ENCODE measurements at places on chromosomes 2 and 18.
A peak's percentile ranks its signal among the peaks of the same experiment; 100 is the strongest.

DNA sequence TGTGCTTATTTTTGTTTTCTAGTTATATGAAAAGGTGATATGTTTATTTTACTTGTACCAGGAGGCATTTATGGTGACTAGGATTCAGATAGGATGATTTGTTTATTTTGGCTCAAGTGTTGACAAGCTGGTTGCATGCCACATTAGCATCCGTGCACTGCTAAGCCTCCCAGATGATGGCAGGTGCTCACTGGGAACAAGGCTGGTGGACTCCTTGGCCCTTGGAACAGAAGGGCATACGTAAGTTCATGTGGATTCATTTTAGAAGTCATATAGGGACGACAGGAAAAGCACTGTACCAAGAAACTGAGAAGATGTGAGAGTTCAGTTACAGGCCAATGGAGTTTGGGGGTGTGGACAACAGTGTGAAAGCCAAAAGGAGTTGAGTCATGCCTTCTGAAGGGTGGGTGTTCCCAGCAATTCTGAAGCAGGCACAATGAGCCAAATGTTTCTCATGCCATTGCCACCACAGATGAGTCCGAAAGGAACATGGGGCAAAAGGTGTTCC is 166.2 kb downstream of the PHLPP1 start:
- no peak for DNase-seq

DNA sequence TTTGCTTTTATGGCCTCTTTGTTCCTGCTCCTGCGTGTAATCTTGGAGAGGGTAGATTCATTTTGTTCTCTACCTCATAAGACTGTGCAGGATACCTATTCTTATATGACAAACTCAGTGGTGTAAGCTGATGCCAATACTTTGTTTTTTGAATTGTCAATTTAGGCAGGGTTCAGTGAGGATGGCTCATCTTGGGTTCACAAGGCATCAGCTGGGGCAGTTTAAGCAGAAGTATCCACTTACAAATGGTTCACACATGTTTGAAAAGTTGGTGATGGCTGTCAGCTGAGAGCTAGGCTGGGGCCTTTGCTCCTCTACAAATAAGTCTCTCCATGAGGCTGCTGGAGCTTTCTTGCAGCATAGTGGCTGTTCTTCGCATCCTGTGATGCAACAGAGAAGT is 920.6 kb upstream of the PIK3C3 start:
- DNase-seq: no peak

- DNase-seq: no peak
These were observed 148.8 kb downstream of the SMAD7 start for GRCh38 chr18:48801728-48802542.

DNA sequence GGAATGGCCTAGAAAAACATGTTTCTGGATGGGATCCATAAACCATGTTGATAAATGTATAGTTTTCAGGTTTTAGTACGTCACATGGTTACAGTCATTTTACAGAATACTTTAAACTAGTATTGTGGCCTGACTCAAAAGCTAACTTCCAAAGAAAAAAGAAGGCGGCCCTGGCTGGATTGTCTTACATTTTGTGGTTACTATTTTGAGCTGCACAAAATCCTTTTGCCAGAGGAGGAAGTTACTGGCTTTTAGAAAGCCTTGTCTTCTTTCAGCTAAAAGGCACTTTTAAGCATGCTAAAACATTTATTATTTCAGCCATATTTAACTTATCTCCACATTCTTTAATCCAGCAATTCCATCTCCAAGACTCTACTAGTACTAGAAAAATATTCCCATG is 227.9 kb downstream of the CDH2 start:
- DNase-seq: no peak

DNA sequence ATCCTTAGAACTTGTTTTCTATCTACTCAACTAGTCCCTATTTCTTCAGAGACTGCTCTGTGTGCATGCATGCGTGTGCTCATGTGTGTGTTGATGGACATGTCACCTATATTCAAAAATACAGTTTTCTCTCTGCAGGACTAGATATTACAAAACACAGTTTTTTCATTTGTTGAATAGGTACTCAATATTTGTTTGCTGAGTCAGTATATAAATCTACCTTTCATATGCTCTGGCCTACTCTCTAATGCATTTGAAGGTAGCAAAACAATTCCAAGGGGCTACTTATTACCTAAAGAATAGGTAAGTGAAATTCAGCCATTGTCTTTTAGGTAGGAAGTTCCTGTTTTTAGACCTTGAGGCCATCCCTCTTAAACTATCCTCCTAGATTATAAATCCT is 8.6 kb upstream of the UBE2E3 start:
- DNase-seq: no peak

DNA sequence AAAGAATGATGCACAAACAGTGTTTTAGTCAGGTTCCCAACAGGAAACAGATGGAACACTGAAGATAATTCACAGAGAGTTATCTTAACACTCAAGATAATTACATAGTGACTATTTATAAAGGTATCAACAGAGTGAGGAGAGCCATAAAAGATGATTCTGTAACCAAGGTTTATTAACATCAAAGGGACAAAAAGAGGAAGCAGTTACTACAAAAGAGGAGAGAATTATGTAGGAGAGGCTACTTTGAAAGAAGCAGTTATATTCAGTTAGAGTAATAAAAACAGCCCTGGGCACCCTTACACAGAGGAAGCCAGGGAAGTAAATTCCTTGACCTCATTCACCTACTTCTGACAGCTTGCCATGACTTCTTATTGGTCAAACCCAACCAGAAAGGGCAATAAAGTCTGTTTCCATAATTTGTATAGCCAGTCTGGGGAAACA is 326.5 kb upstream of the SLC39A10 start:
- no peak for DNase-seq

GRCh38 chr18:32753656-32754260 is 19.1 kb downstream of the KLHL14 start:
- no peak for DNase-seq

DNA sequence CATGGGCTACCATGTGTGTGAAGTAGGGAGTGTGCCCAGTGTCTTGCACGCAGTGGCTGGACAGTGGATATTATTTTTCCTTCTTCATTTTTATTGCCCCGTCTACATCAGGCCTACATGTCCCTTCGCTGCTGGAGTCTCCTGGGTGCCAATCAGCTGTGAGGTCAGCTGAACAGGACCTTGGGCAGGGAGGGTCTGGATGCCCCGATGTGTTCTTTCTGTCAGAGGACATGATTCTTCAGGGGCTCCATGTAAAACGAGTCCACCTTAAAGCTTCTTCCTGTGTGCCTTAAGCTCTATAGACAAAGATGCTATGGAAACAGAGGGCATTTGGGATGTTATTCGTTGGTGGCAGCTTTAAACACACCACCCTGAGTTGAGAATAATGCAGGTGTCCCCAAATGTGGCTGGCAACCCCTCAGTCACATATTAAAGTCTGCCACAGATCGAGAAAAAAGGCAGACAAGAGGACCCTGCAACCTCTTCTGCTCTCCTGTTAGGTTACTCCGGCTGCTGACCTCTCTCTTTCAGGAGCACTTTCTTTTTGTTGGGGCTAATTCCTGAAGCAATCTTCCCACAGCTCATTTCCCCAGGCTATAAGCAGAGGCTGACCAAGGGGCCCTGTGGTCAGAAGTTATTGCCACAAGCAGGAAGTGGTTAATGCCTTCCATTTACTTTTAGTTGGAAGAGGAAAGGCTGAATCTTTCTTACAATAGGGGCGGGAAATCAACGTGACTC is 20.0 kb downstream of the GREB1 start:
- no peak for DNase-seq

GRCh38 chr2:110834134-110834827 is 101.9 kb downstream of the ACOXL start:
- DNase-seq: no peak

DNA sequence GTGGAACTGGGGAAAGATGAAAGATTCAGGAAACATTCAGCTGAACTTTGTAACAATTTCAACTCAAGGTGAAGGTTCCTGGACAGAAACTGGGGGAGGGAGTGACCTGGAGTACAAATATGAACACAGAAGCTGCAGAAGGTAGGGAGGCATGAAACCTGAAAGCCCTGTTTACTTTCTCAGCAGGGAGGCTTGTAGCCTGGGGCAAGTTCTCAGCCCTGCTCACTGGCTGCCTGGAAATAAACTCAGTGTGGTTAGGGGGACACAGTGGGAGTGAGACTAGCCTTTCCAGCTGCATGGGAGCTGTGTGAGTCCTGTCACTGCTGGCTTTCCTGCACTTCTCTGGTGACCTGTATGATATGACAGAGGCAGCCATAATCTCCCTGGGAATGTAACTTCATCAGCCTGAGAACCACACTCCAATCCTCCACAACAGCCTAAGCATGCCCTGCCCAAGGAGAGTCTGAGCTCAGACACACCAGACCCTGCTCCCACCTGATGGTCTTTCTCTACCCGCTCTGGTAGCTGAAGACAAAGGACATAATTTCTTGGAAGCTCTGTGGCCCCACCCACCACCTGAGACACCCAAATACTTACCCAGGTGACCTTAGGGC is 77.0 kb downstream of the ZSWIM2 start:
- DNase-seq: no peak

DNA sequence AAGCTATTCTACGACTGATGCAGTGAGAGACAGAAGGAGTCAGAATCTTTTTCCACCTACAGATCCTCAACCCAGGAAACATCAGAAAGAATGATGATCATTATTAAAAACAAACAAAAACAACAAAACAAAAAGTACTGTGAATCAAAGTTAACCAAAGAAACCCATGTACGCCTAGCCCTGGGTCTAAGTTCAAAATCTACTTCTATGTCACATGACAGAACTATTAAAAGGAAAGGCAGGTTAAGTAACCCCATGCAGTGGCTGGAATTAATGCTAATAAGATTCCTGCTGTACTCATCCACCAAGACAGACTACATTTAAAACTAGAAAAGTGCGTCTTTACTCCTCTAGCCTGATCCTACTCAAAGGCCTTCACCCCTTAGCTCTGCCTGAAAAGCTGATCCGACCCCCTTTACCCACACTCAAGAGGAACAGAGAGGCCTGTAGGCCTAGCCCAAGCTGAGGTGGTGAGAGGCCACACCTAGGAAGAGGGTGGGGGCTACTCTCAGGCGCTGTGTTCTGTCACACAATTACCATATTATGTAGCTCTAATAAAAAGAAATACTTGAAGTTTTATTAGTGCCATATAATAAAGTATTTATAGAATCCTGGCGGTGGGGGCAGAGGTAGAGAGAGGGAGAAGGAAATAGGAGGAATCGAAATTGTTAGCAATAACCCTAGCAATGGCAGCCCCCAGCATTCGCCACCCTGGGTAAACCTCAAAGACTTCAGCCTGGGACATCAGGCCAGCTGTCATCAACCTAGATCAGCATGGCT is 37.1 kb downstream of the NHEJ1 start:
- DNase-seq: no peak

- DNase-seq: no peak
These were observed 329.5 kb downstream of the PAX3 start for GRCh38 chr2:221969087-221969829.

- DNase-seq: no peak
These were observed 244.3 kb downstream of the OSR1 start for GRCh38 chr2:19114126-19114525.

DNA sequence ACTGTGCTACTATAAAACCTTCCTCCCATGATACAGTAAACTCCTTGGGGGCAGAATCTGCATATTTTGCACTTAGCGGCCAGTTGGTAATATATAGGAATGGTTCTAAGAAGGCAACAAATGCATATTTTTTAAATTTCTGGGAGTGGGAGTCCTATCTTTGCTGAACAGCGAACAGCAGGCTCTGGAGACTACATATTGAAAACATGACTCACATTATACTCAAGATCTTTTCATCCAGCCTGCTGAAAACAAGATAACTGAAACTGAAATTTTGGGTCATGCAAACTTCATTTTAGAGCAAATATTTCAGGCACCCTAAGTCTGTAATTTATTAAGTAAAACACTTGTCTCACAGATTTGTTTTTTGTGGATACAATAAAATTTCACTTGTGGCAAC is 122.2 kb downstream of the SATB2 start:
- no peak for DNase-seq

DNA sequence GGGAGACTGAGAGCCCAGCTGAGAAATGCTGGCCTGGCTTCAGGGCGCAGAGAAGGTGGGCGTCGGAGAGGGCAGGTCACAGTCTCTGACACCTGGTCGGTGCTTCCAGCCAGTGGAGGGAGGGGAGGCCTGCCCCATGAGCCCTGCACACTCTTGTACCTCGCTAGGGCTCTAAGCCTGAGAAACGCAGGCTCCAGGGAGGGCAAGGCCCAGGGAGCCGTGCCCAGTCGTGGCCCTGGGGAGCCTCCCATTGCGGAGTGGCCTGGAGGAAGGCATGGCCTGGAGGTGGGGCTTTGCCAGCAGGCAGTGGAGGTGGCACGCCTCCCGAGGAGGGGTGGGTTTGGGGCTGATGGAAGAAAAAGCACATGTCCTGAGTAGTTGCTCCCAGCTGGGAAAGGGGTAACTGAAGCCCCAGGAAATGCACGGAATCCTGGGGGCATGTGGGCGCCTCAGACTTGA is 39.0 kb downstream of the MTERF4 start:
- no peak for DNase-seq

- DNase-seq: no peak
These were observed 128.0 kb downstream of the EPHA4 start for GRCh38 chr2:221444106-221444505.

DNA sequence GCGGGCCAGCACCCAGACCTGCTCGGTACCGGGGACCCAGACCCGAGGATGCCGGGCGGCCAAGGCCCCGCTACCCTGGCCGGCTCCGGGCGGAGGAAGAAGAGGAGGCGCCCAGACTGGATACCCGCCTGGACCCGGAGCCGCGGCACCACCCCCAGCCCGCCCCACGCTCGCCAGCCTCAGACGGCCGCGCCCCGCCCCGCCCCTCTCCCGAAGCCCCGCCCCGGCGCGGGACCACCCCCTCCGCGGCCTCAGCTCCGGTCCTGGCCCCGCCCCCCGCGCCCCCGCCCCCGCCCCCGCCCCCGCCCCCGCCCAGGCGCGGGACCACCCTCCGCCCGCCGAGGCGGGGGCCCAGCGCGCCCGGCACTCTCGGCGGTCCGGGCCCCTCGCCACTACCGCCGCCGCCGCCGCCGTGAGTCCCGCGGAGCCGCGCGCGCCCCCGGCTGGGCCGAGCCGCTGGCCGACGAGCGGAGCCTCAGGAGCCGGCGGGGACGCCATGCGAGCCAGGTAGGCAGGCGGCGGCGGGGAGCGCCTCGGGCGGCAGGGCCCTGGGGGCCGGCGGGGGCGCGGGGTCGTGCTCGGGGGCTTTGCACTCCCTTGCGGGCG is at the start of gene SH3BP4:
TSS of gene SH3BP4 (plus strand) at position 354 of the 606 bp plus-strand sequence. CDS start 82,986 bp downstream, outside the sequence.
- peak; percentile 50 for DNase-seq

- no peak for DNase-seq
These were observed 28.3 kb upstream of the ATP6V1B1 start for GRCh38 chr2:70907130-70908057.

- no peak for DNase-seq
These were observed 143.3 kb upstream of the MGAT5 start for GRCh38 chr2:134110532-134110931.

- DNase-seq: no peak
These were observed 256.2 kb downstream of the PIEZO2 start for GRCh38 chr18:10893196-10893595.

Data from stimulated activated CD4-positive, alpha-beta T cell treated with anti-CD3 and anti-CD28 coated beads, Interleukin-1b, Interleukin-23, amount 100 ng/mL, for 4 hours (primary cell).